Right ventricle myocardium inferior (tissue), 1 donor: ENCODE measurements at places on chromosomes 1 and 21. TPM values are rescaled to one million over a fixed set of nuclear protein-coding genes. Genes with fewer than 3 reads are reported as not detected.

GRCh38 chr1:114152508-114153260 is 985 bp downstream of the SYT6 start:
- no peak for DNase-seq

GRCh38 chr1:212979340-212980122 is 29.2 kb downstream of the VASH2 start:
- no peak for DNase-seq

GRCh38 chr1:29712284-29712651 is 475.9 kb downstream of the PTPRU start:
- DNase-seq = no peak

GRCh38 chr1:38327559-38327973 is 281.0 kb upstream of the POU3F1 start:
- no peak for DNase-seq

DNA sequence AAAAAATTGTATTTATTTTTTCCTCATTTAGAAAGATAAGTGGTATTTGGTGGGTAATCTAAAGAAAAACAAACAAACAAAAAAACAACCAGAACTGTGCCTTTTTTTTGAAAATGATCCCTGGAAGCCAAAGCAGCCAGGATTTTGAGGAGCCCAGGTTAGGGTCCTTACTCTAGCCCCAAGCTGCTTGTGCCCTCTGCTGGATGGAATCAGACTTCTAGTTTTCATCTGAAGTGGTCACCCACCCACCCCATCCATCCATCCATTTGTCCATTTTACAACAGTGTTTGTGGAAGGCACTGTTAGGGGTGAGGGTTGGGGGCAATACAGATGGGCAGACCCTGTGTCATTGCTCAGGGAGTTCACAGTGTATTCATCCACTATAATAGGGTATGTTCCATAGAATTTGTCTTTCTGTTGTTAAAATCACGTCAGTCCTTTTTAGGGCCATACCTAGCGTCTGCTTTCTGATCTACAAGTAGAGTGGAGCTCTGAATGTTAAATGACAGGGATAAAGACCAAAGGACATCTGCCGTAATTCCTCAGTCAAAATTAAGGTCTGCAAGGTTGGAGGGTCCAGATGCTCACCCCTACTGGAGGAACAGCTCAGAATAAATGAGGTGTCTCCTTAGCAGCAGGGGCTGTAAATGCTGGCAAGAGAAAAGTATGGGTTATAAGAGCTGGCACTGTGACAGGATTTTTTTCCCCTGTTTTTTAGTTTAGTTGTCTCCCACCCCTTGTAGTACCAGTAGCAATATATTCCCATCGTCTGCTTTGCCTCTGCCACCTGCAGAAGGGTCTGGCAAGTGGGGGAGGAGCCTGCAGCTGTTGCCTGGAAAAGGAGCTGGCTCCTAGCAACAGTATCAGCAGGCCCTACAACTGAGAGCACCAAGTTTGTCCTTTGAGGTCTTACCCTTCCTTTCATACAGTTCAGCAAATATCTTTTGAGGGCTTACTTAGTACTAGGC is 3.2 kb downstream of the LRRC42 start:
- DNase-seq = no peak

DNA sequence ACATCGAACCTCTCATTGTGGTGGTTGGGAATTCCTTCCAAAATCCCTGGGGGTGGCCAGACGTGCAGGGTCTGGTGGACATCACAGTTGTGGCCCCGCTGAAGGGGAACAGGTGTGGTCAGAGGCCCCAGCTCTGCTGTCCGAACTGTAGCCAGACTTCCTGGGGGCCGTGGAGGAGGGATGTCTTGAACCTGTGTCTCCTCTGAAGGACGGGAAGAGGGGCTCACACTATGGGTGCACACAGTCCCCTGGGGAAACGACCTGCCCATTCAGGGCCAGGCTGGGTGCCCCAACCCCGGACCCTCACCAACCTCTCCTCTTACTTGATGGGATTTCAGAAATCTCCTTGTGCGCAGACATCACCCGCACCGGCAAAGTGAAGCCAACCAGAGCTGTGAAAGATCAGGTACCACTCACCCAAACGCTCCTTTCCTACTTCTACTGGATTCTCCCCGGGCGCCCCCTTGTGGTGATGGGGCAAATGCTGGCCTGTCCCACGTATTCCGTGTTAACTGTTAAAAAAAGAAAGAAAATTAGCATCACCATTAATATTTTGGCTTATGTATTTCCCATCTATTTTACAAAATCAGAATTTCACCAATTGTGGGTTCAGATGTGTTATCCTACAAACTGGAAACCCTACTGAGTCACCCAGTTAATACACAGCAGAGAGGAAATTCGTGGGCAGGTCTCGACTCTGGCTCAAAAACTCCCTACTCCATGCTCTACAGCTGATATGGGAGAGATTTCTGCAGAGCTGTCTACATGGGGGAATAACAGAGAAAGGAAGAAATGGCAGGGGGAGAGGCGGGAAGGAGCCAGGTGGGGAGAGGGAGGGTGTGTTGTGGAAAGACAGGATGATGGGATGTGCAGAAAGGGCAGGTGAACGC is 28.1 kb downstream of the PADI4 start:
- DNase-seq = peak; percentile 80

GRCh38 chr1:208967334-208967733 is 616.2 kb upstream of the CAMK1G start:
- DNase-seq = no peak

DNA sequence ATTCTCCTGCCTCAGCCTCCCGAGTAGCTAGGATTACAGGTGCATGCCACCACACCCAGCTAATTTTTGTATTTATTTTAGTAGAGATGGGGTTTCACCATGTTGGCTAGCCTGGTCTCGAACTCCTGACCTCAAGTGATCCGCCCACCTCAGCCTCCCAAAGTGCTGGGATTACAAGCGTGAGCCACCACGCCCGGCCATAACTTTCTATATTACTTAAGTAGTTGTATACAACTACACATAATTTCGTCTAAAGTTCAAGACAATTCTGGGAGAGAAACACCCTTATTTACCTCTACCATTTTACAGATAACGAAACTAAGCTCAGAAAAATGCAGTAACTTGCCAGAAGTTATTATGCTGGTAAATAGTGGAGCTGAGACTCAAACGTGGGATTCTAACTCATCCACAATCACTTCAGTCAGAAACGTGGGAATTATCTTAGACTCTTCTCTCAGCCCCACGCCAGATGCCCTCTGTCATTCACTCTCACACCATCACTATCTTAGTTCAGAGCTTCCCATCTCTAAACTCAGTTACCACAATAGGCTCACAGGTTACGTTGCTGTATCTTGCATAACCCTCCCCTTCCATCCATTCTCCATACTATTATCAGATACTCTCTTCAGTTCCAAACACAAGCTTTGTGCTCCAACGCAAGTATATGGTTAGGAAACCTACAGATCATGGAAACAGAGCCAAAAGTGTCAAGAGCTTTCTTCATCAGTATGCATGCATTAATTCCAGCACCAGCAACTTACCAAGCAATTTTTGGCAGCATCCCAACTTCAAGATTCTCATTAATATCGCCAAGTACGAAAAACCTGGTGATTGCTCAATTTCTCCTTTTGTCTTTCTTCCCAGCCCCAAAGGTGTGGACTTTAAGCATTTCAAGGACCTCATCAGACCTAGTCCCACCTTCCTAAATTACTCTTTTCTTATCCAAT is 69.3 kb downstream of the RERE start:
- DNase-seq = no peak

Gene ADGRL2
- 42.2 TPM for total RNA-seq

Gene LENEP
- total RNA-seq = not detected

Gene BACH1
- total RNA-seq = 35.5 TPM

Gene CD1E
- not detected for total RNA-seq

Gene CYP4Z1
- total RNA-seq = 0.97 TPM

Gene OR2T6
- total RNA-seq = not detected
